ENCODE measurements at places on chromosomes 6 and 20.

DNA sequence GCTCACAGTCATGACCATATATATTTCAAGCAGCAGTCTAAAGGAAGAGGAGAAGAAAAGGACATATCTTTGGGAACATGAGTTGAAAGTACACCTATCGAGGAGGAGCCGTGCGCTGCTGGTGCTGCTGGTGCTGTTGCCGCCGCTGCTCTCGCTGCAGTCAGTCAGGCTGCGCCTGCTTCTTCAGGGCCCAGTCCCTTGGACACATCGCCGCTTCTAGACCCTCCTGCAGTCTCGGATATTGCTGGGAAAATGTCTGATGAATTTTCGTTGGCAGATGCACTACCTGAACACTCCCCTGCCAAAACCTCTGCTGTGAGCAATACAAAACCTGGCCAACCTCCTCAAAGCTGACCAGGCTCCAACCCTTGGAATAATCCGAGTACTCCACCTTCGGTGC is 8.2 kb upstream of the ASCC3 start:
- DNase-seq, result no peak

- DNase-seq, result no peak
Measured at GRCh38 chr6:17983730-17984129, 3.7 kb downstream of the KIF13A start.

- no peak for DNase-seq
Measured at GRCh38 chr6:82364087-82365015, 734 bp downstream of the TPBG start.

DNA sequence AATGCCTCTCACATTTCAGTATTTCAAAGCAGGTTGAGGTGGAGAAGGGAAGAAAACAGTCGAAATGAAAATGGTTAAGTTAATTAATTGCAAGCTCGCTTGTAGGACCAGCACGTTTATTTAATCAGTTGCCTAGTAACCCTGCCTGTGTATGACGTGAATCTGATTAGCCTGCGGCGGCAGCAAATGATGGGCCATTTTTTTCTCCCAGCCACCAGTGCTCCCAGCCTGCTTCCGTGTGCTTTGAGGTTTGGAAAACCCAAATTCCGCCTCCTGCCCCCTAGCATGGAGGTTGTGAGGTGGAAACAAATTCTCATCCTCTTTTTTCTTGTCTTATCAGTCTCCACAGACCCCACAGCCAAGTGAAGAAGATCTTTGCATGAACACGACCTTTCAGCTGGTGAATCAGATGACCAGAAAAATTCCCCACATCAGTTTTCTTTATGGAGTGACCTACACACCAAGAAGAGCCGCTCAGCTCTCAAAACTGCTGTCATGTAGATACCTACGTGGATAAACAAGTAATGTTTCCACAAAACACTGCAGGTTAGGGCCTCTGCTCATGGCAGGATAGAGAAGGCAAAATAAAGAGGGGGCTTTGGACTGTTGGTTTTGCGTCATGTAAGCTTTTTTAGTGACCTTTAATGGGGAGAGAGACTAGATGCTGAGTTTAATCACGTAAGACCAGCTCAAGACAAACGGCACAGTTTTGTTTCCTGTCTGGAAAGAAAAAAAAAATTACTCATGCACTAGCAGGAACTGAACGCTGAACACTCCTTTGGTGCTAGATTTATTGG is 572.9 kb upstream of the NOX3 start:
- no peak for DNase-seq

DNA sequence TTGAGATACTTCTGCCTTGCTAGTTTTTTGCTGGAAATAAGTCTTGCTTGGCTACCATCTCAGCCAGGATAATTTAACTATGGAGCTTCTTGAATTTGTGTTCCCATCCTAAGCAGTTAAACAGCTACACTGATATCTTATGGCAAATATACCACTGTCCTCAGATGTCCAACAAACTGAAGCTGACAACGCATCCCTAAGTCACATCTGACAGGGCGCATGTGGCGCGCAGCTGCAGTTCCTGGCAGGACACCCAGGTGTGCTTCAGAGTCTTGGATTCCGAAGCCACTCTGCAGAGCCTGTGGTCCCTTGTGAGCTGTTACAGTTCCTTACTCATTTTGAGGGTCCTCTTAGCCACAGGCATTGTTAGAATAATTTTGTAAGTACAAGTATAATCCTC is 127.9 kb downstream of the WDR27 start:
- no peak for DNase-seq

GRCh38 chr6:16371401-16371800 is 133.0 kb downstream of the GMPR start:
- DNase-seq, result no peak

DNA sequence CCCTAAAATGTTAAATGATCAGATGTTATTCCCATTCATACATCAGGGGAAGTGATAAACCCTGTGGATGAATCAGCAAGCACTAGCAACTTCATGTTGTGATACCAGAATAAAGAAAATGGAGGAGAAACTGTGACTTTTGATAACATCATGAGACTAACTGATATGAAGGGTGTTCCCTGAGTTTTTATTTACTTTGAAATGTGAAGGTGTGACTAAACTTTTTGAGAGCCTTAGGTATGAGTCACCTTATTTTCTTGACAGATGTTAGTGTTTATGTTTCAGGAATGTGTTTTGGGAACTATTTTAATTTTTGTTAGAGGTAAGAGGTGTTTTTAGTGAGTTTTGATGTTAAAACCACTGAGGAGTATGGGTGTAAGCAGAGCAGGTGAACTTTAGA is 4.4 kb downstream of the PARD6B start:
- no peak for DNase-seq

GRCh38 chr6:38034274-38034914 is 214.9 kb downstream of the ZFAND3 start:
- DNase-seq, result peak; percentile 5

DNA sequence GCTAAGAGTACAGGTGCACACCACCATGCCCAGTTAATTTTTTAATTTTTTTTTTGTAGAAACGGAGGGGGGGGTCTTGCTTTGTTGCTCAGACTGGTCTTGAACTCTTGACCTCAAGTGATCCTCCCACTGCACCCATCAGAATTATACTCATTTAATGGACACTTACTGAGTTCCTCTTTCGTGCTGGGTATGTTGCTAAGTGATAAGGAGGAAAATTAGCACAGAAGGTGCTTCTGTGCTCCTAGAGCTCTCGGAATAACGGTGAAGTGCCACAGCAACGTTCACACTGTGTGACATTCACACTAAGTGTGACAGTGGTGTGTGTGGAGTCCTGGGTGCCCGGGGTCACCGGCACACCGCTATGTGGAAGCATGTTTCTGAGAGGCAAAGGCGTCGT is 32.1 kb upstream of the BMP6 start:
- no peak for DNase-seq

GRCh38 chr20:43751167-43752050 is 24.6 kb upstream of the GTSF1L start:
- no peak for DNase-seq

- DNase-seq, result no peak
Measured at GRCh38 chr20:55070001-55070400, 594.6 kb downstream of the DOK5 start.

DNA sequence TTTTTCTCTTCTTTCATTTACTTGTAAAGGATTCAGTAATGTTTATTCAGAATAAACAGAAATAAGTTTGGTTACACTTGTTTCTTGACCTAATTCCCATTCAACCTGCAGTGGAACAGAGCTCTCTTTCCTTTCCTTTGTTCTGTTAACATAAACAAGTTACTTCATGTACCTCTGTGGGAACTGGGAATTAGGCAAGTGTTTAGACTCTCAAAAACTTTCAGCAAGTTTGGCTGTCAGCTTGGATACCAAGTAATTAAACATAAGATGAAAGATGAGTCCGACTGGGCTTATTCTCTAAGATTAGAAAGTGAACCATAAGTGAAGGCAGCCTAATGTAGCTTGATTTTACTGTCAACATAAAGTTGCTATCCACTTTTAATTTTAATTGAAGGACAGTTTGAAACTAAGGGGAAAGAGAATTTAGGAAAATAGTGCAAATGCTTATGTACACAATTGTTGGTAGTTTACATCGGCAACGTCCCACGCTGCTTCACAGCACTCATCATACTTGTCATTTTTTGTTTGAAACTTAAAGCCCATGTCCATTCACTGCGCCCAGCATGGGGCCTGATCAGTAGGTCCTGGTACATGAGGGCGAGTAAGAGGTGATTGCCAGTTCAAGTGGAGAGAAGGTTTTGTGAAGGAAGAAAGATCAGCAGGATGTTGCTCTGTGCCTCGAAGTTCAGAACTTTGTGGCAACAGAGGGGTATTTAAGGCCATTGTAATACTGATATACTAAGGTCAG is 113.0 kb downstream of the PLEKHG1 start:
- no peak for DNase-seq

- no peak for DNase-seq
Measured at GRCh38 chr20:53707371-53708055, 113.9 kb upstream of the ZNF217 start.

- DNase-seq, result no peak
Measured at GRCh38 chr6:134602123-134602522, 284.2 kb upstream of the SGK1 start.

DNA sequence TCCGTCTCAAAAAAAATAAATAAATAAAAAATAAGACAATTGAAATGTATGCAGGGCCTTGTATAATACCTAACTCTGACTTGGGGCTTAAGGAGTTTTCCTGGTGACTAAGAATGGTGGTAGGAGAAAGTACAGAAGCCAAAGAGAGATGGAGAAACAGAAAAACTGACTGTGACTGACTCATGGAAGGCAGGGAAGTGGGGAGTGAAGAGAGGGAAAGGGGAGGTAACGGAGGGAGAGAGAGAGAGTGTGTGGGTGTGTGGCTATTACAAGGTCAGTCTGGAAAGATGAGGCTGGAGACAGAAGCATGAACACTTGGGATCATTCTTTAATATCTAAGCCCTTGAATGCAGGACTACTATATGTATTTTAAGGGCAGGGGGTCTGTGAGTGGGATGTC is 38.5 kb downstream of the SNRNP48 start:
- DNase-seq, result no peak

GRCh38 chr6:68238097-68238601 is 396.9 kb upstream of the ADGRB3 start:
- no peak for DNase-seq

DNA sequence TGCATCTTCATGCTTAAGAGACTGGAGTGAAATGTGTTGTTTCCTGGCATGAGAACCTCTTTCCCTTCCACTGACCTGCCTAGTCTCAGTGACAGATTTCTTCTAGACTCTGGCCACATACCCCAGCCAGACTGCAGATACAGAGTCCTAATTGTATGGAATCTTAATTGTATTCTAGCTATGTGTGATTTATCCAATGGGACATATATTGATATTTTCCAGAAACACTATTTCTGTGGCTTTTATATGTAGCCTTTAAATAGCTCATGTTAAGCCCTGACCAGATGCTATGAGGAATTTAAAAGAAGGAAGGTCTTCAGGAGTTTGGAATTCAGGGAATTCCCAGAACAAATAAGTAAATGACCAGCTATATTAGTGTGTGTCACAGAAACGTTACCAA is 99.0 kb downstream of the FIG4 start:
- DNase-seq, result peak; percentile 48
